ENCODE measurements at places on chromosomes 6 and 20.

- no peak for DNase-seq
These were observed 135.5 kb upstream of the TNFAIP3 start for GRCh38 chr6:137731600-137731959.

- DNase-seq, result no peak
These were observed 238.0 kb downstream of the TBXT start for GRCh38 chr6:165929607-165930006.

DNA sequence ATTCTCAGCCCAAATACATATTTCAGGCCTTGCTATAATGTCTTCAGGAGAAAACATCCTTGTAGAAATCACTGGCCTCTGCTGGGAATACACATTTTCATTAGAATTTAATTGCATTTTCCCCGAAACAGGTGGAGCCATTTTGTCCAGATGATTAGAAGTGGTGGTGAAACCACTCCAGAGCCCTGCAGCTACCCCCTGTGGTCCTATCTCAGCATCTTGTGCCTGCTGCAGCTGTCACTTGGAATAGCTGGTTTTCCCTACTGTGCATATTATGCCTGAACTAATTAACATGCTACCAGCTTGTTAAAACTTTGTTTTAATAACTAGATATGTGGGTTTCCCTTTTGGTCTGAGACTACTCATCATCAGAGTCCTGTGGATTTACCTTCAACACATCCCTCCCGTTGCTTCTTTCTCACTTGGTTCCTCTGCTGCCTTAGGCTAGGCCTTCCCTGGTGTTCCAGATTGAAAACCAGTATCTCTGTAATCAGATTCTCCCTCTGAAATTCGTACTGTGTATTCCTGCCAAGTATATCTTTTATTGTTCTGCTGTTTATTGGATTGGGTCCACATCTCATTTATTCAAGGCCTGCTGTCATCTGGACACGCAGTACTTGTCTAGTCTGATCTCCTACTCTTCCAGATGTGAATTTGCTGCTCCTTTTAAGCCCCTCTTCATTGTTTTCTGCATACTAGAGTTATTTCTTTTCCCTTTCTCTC, 15.2 kb downstream of the DNAH8 start:
- DNase-seq, result no peak

GRCh38 chr6:136921381-136921935, 643 bp upstream of the SLC35D3 start:
- DNase-seq, result peak; percentile 53

- no peak for DNase-seq
These were observed 54.4 kb downstream of the KDM1B start for GRCh38 chr6:18209539-18210197.

DNA sequence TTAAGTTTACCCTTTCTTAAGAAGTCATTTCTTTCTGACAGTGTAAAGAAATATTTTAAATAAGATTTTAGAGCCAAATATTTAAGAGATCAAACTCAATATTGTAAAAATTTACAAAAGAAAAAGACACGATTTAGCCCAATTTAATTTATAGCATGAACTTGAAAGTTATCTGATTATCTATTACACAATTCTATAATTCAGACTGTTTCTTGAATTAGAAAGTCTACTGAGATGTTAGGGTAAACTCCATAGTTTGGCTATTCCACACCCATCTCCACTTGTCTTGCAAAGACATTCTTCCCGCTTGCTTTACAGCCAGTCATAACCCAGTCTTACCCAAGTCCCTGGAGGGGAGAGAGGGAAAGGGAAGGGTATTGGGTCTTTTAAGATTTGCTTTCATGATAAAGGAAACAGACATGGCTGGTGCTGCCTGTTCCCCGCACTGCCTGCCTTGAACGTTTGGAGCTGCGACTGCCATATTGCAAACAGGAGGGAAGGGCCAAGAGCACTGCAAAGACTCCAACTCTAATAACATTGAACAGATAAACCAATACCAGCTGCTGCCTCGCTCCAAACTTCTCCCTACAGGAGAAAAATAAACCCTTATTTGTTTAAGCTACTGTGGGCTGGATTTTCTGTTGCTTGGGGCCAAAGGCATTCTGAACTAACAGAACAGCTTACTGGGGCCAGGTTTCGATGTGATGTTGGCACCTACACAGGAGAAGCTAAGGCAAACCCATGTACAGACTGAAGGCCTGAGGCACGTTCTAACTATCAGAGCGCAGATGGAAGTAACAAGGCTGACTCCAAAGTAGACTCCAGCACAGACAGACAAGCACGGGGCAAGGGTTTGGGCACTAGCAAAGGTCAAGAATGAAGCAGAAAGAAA, 552.3 kb upstream of the JARID2 start:
- no peak for DNase-seq

GRCh38 chr6:89409461-89410035, 2.5 kb downstream of the RRAGD start:
- DNase-seq, result no peak

DNA sequence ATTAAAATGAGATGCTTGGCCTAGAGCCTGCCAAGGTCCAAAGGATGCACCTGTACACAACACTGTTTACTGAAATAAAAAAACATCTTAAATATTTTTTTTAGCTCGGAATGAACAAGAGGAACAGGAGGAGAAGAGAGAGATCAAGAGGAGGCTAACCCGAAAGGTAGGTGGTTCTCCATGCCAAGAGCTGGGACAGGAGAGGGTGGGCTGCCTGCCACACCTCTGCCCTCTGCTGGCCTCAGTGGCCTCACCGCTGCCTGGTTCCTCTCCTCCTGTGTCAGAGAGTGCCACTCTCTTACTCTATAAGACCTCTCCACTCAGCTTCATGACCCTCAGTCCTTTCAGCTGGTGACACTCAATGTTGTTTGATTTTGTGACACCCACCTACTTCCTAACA, 50.2 kb downstream of the TBC1D7 start:
- no peak for DNase-seq

DNA sequence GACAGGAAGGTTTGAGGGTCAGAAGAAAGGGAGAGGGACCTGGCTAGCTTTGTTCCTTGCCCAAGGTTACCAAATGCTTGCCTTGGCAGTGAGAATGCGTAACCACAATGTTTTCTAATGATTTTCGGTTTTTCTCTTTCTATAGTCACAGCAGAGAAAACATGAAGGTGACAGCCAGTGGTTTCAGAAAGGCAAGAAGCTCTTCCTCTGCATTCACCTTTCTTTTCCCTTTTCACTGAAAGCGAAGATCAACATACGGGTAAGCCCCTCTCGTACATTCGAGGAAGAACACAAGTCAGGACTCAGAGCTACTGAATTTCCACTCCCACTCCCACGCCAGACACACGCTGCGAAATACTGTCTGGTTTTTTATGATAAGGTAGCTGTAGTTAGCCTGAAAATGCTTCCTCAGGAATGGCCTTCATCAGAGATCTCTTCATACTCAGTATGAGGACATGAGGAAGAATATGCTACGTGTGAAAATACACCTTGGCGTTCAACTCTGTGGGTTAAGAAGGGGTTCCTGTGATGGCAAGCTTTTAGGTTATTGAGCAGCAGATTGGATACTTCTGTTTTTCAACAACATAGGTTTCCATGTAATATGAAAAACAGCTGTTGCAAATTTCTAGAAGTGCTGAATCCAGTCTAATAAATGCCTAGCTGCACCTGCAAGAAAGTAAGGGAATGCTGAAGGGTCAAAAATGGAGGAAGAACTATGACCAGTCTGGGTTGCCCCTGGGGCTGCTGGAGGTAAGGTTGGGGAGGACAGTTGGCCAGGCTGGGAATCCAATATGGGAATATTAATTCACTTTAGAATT, 7.4 kb upstream of the CD83 start:
- no peak for DNase-seq

DNA sequence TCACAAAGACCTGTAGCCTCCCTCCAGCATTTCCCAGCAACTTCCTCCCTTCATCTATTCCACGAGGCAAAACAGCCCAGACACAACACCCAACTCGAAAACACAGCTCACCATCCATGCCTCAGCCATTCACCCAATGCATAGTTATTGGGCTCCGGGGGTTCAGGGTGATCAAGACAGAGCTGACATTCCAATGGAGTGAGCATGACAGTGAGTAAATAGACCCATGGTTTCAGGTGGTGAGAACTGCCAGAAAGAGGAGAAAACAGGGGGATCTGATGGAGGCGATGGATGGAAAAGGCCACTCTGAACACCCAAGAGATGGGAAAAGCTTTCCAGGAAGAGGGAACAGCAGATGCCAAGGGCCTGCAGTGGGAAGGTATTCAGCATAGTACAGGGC, 5.9 kb downstream of the CASS4 start:
- DNase-seq, result no peak

DNA sequence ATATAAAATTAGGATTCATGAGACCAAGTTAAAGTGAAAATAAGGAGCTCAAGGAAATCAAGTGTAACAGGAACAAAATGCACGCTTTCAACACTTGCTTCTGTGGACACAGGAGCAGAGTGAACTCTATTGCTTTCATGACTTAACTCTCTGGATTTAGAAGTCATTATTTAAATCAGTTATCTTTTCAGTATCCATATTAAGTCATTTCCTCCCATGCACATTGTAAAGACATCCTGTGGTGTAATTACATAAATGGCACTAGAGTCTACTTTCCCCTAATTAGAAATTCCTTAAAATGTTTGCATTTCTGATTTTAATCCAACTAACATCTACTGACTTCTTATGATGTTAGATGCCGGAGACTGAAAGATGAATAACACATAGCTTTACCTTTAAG, 88.0 kb downstream of the INSM1 start:
- DNase-seq, result no peak

DNA sequence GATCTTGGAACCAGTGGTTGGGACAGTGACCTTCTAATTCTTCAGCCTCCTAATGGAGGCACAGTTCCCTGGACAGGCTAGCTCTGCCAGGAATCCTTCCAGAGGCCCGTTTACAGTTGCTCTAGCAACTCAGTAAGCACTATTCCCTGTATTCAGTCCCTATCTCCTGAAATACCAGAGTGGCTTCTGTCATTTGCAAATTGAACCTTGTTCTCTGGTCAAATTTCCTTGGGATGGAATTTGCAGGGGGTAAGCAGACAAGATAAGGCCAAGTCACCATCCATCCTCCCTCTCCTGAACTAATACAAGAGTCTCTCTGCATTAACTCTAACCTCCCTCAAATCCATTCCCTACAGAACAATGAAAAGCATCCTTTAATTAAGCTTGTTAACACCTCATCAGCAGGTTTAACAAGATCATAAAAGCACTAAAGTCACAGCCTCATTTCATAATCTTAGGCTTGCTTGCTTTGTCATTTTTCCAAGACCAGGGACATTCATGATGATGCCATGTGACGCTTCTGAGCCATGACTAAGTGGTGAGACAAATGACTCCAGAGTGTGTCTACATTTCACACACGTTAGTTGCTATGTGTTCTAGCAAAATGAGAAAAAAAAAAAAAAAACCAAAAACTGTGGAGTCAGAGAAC, 37.1 kb downstream of the SLC22A23 start:
- no peak for DNase-seq

GRCh38 chr6:131761060-131761761, 46.6 kb upstream of the ENPP1 start:
- DNase-seq, result no peak

DNA sequence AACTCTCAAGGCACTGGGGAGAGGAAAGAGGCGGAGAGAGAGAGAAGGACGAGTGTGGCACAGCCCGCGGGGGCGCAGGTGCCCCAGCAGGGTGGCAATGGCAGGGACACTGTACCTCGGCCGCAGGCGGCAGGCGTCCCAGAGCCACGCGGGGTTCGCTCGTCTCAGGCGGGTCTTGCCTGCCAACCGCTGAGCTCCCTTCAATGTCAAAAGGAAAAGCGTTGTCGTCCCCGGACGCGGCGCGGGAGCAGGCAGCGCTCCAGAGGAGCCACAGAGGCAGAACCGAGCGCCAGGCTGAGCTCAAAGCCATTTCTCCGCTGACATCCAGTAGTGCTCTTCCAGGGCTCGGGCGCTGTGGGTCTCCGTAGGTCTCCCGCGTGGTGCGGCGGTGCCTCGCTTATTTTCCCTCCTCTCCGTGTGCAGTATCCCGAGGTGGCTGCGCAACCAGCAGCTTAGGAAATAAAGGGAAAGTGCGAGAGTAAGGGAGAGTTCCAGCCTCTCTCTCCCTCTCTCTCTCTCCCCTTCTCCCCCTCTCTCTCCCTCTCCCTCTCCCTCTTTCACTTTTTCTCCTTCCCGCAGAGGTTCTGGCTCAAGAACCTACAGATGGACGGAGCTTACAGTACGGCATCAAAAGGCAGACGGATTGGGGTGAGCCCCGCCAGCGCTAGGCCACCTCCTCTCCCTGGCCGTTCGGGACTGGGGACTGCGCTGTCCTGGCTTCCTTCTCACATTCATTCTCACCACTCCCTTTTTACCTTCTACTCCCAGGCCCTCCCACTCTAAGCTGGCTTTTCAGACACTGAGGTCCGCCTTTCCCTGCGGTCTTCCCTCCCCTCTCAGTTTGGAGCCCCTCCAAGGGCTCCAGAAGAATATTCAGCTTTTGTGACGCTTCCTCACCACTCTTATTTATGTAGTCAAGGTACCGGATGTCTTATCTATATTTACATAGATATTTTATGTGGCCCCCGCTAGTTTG, at the start of gene LAMA4:
Gene LAMA4 (minus strand): TSS at position 727 of the 976 bp plus-strand sequence. CDS start 417 bp downstream, at position 310.
- DNase-seq, result peak; percentile 26

GRCh38 chr20:5535125-5535756, 215.0 kb upstream of the SHLD1 start:
- DNase-seq, result no peak

GRCh38 chr6:81831274-81831673, 78.8 kb upstream of the TENT5A start:
- no peak for DNase-seq

DNA sequence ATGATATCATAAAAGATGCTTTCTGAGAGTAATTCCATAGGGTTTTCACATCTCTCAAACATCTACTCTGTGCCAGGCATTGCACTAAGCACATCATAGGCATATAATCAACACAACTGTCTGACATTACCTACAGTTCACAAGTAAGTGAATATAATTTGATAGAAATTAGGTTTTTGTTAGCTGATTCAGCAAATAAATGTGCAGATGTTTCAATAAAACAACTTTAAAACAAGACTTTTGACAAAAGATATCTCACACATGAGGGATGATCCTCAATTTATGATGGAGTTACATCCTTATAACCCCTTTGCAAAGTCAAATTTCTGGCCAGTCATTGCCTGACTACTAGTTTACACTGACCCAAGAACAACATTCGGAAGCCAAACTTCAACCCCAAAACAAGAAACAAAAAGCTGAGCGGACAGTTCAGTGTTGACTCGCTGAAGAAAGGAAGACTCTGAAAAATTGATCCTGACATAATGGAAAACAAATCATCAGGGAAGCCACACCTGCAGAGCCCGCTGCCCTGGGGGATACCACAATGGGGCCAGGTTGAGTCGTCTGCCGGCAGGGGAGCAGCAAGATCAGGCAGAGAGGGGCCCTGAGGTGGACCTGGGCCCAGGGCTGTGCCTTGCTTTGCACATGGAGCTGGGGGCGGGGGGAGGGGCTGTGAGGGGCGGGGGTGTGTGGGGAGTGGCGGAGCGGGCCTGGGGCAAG, 739.2 kb upstream of the GJE1 start:
- peak; percentile 20 for DNase-seq

DNA sequence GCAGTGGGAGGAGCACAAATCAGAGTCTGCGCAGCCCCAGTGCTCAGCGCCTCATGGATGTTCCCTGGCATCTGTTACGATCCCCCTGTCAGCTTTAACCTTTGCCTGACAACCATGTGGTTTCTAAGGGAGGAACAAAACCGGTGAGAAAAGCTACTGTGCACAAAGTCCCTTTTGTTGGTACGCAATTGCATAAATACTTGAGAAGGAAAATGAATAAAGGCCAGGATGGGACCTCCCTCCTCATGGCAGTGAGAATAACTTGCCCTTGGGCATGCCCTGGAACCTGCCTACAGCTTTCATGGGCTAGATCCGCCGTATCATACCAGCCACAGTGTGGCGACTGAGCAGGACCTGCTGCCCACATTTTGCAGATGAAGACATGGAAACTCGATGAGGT, 81.0 kb downstream of the RIN2 start:
- DNase-seq, result no peak

Data from mucosa of descending colon (tissue), 3 donors.